ENCODE measurements at places on chromosomes 3 and 15. TPM values are rescaled to one million over a fixed set of nuclear protein-coding genes. Genes with fewer than 3 reads are reported as not detected.

The PLD1 gene
- total RNA-seq: 1.2 TPM

The ANKUB1 gene
- total RNA-seq: not detected

The LMAN1L gene
- total RNA-seq: 0.64 TPM

The GCNT3 gene
- not detected for total RNA-seq

The CAND2 gene
- total RNA-seq: 1.7 TPM

The ZNF502 gene
- total RNA-seq: 0.59 TPM

The GNAT1 gene
- not detected for total RNA-seq

The SLC27A2 gene
- 30.0 TPM for total RNA-seq

The SHF gene
- 1.6 TPM for total RNA-seq

The TAGLN3 gene
- not detected for total RNA-seq

The IGSF10 gene
- total RNA-seq: not detected

The HYKK gene
- total RNA-seq: 0.77 TPM

The MYLK gene
- 0.30 TPM for total RNA-seq

The RTP1 gene
- total RNA-seq: not detected

The PPP1R14D gene
- not detected for total RNA-seq

The LDHAL6B gene
- total RNA-seq: not detected

The CCR2 gene
- total RNA-seq: 19.9 TPM

The TGM4 gene
- total RNA-seq: not detected

The TP63 gene
- 2.9 TPM for total RNA-seq

The MYL3 gene
- total RNA-seq: not detected

The LMCD1 gene
- 1.1 TPM for total RNA-seq

Measured in T-helper 2 cell treated with Interferon-gamma antibody and Interleukin-4, amounts not matched to agents 100 ng/mL and 5 ng/mL, for 36 hours (primary cell).